ENCODE measurements at places on chromosomes 5 and 9. TPM values are rescaled to one million over a fixed set of nuclear protein-coding genes. Genes with fewer than 3 reads are reported as not detected.
A peak's percentile ranks its signal among the peaks of the same experiment; 100 is the strongest.

GRCh38 chr5:43231977-43232376 is 40.0 kb downstream of the NIM1K start:
- DNase-seq: no peak
- no peak overlapping the region for H3K27ac ChIP-seq
- no peak overlapping the region for H3K4me3 ChIP-seq

DNA sequence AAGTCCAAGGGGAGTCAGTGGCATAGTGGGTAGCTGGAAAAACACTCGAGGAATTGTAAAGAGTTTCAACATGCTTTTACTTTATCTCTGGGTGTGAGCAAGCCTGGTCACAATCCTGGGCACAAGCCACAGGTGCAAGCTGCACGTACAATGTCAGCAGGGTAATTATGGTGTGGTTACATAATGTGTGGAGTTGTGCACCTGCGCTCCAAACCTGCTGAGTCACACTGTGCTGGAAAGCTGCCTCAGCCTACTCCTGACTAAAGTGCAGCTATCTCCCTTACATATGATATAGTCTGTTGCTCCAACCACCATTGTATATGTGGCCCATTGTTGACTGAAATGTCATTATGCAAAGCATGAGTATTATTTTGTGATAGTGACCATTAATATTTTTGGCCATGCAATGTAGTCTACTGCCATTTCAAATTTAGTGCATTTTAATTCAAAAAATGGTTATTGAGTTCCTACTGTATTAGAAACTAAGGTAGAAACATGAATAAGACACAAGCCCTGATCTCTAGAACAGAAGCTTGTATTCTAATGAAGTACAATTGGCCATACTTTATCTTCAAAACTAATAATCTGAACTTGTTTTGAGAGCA is 160.9 kb upstream of the SLC30A5 start:
- no peak overlapping the region for H3K27ac ChIP-seq

The PCDHGA5 gene
- total RNA-seq: 2.3 TPM

DNA sequence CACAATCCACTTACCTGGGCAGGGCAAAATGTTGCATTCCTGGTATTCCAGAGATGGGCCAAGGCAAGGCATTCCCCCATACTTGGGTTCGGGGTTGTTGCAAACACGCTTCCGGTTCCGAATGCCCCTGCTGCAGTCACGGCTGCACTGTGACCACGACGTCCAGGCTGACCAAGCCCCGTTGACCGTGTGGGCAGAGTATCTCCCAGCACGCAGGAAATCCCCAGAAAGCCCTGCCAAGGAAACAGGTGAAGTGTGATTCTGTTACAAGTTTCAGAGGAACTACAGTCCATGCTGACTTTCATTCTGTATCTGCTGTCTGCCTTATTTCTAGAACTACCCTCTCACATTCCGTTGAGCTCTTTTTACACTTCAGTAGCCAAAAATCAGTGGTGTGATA is 483.0 kb downstream of the SEMA5A start:
- peaks cover 18% of the 10 kb centered on the region for H3K36me3 ChIP-seq
- DNase-seq: no peak
- H3K27ac ChIP-seq: no peak overlapping the region

DNA sequence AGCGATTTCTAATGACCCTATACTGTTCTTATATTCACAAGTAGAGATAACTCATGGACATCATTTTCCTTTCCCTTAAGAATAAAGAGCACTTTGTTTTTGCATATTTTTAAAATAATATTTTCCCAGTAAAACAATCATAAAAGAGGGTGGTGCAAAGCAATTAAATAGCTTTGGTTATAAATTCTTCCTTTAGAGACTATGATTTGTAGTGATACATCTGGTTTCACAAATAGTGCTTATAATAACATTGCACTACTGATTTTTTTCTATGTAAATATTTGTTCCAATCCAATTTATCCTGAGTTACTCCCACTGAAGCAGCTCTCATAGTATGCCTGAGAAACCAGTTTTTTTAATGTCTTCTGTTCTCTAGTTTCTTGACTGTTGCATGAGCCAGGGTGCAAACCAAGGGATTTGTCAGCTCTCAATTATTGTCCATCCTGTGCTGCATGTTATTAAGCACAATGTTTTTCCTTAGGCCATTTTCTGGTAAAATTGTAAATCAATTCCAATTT is 74.7 kb downstream of the LURAP1L start:
- DNase-seq: peak; percentile 38
- no peak overlapping the region for H3K27ac ChIP-seq
- H3K4me1 ChIP-seq: no peaks in the 10 kb centered on the region
- no peaks in the 10 kb centered on the region for H3K27me3 ChIP-seq
- H3K4me3 ChIP-seq: no peak overlapping the region

The PCDHGA12 gene
- 2.4 TPM for total RNA-seq

The GPR150 gene
- total RNA-seq: 0.09 TPM

The ENHO gene
- 3.4 TPM for total RNA-seq

GRCh38 chr9:35695943-35696401 is 6.2 kb upstream of the TPM2 start:
- H3K27ac ChIP-seq: no peak overlapping the region
- peaks cover 9% of the 10 kb centered on the region for H3K4me1 ChIP-seq
- H3K36me3 ChIP-seq: peaks cover 51% of the 10 kb centered on the region
- H3K4me3 ChIP-seq: no peak overlapping the region
- no peak for DNase-seq
- no peaks in the 10 kb centered on the region for H3K27me3 ChIP-seq

The FPGS gene
- 34.7 TPM for total RNA-seq

The PCDHA2 gene
- total RNA-seq: 0.04 TPM

DNA sequence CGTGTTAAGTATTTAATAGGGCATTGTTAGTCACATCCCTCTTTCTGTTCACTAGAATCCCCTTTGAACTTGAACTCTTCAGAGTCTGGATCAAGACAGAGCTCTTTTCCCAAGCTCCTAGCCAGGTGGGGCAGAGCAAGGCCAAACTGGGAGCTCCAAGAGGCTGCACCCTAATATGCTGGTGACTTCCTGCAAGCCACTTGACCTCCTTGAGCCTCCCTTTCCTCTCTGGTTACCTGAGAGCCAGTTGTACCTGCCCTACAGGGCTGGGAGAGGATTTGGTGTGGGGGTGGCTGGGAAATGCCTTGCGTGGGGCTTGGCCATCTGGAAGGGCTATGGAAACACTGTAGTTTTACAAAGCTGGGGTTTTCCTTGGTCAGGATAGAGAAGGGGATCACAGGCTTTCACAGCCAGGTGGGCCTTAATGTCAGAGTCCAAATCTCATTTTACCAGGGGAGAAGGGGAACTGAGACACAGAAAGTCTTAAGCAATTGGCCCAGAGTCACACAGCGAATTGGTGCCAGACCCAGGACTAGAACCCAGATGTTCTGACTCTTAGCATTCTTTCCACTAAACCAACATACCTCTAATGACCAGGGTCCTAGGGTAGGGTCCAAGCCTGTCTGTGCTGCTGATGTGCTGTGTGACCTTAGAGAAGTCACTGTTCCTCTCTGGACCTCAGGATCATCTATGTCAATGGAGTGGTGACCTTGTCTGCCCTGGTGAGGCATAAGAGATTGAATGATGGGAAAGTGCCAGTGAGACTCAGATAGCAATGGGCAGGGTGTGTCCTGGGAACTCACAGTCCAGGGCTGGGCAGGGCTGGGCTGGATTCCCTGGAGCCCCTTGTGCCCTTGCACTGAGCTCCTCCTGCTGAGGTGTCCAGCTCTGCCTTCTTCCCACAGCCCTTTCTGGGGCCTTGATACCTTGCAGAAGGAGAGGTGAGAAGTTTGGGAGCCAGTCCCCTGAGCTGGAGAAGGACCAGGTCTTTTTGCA is 35.8 kb downstream of the GSN start:
- H3K36me3 ChIP-seq: peaks cover 61% of the 10 kb centered on the region
- H3K4me1 ChIP-seq: peaks cover 39% of the 10 kb centered on the region
- no peak overlapping the region for H3K27ac ChIP-seq
- DNase-seq: no peak

DNA sequence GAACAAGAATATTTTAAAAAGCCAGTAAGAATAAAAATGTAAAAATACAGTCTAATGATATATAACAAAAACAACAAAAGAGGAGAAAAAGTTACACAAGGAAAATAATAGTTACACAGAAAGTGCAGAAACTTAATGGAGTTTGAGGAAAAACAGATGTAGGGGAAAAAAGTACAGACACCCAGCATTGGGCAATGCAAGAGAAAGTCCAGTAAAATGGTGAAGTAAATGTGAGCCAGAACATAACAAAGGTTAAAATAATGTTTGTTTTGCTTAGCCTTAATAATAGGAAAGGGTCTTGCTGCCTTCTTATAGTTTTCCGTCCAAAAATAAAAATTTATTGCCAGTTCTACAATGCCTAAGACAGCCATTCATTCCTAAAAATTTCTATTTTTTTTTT is 364.2 kb downstream of the NNT start:
- no peaks in the 10 kb centered on the region for H3K4me1 ChIP-seq
- DNase-seq: no peak
- no peaks in the 10 kb centered on the region for H3K27me3 ChIP-seq
